ENCODE measurements at places on chromosomes 3 and 15. TPM values are rescaled to one million over a fixed set of nuclear protein-coding genes. Genes with fewer than 3 reads are reported as not detected.

The ARGFX gene
- not detected for total RNA-seq

The COL7A1 gene
- total RNA-seq, result 9.4 TPM

The KCNMB3 gene
- 3.9 TPM for total RNA-seq

The IGSF11 gene
- 12.4 TPM for total RNA-seq

The TEX9 gene
- 8.2 TPM for total RNA-seq

The NIT2 gene
- total RNA-seq, result 17.5 TPM
